ENCODE measurements at places on chromosomes 4 and X. TPM values are rescaled to one million over a fixed set of nuclear protein-coding genes. Genes with fewer than 3 reads are reported as not detected.

NONO gene
- total RNA-seq: 438 TPM

PCDH11X gene
- total RNA-seq: not detected

MTNR1A gene
- total RNA-seq: not detected

NIPAL1 gene
- 0.97 TPM for total RNA-seq

ZDHHC15 gene
- total RNA-seq: 0.11 TPM

TMEM187 gene
- total RNA-seq: 9.7 TPM

DNA sequence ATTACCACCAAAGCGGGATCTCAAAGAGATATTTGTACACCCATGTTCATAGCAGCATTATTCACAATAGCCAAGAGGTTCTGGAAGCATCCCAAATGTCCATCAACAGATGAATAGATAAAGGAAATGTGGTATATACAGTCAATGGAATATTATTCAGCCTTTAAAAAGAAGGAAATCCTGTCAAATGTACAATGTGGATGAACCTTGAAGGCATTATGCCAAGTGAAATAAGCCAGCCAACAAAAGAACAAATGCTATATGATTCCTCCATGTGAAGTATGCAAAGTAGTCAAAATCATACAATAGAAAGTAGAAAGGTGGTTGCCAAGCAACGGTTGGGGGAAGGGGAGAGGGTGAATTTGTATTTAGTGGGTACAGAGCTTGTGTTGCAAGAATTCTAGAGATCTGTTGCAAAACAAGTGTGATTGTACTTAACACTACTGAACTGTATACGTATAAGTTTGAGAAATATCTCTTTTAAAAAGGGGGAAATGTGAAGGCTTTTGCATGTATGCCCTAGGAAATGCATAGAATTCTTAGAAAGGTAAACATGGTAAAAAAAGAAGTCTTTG, 5.0 kb upstream of the ZRSR2 start:
- DNase-seq: no peak

DNA sequence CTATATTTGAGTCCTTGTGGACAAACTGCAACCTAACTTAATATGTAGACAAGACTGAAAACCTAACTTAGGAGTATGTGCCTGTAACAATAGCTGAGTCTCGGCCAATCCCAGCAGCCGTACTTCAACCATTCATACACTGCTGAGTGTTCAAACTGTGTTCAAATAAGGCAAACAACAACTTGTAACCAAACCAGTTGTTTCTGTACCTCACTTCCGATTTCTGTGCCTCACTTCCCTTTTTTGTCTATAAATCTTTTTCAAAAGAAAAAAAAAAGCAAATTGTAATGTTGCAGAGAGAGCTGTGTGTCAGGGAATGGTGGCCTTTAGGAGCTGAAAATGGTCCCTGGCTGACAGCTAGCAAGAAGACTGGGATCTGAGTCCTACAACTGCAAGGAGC, 46.0 kb downstream of the GEMIN8 start:
- no peak for DNase-seq

GRCh38 chrX:135000516-135000915, 9.7 kb downstream of the SMIM10 start:
- no peak for DNase-seq

DNA sequence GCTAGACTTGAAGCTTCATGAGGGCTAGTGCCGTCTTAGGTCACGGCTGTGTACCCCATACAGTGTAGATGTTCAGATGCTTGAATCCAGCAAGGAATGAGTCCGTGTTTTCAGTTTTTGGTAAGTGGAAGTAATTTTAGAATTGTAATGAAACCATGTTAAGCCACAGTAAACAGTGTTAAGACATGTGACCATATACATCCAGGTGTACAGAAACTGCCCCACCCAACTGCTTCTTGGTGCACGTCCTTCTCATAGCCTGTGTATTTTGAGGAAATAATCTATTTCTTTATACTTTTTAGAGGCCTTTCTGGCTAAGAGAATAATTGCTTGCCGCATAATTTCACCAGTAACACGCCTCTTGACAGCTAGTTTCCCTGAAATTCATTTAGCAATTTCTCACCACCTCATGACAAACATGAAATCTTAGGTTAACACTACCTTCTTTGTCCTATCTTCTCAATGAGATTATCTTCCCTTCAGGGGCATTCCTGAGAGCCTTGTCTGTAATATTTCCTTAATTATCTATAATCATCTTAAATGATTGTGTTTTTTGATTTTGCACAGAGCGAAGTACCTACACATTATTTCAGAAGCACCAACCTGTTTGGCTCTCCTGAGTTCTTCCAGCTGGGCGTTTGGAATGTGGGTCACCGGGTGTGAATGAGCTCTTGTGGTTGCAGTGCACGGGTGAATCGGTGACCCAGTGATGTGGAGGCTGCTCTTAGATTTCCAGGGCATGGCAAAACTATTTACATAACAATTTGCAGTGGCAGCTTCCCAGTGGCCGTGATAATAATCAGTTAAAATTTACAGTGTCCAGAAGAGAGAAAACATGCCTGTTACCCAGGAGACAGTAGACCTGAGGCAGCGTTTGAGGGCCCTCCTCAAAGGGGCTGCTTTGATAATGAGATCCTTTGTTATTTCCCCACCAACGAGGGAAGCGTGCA, 50.2 kb upstream of the TADA2B start:
- no peak for DNase-seq

GRCh38 chr4:52376132-52376704, 282.9 kb downstream of the USP46 start:
- DNase-seq: no peak

GRCh38 chrX:65781845-65782244, 114.4 kb downstream of the MSN start:
- no peak for DNase-seq

DNA sequence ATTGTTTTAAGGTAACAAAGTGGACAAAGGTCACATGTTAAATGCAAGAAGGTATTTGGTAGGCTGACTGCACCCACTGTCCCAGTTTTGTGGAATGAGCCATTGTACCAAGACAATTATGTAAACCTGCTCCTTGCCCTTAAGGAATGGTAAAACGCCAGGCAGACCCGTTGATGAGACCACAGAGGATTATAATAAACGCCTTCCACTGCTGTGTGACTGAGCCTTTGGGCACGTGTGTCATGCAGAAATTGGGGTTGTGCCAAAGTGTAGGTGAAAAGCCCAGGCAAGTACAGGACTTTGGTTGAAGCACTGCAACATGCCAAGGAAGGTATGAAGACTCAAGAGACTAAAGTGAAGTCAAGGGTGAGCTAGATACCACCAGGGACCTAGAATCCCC, 59.7 kb downstream of the LRRC66 start:
- DNase-seq: no peak

DNA sequence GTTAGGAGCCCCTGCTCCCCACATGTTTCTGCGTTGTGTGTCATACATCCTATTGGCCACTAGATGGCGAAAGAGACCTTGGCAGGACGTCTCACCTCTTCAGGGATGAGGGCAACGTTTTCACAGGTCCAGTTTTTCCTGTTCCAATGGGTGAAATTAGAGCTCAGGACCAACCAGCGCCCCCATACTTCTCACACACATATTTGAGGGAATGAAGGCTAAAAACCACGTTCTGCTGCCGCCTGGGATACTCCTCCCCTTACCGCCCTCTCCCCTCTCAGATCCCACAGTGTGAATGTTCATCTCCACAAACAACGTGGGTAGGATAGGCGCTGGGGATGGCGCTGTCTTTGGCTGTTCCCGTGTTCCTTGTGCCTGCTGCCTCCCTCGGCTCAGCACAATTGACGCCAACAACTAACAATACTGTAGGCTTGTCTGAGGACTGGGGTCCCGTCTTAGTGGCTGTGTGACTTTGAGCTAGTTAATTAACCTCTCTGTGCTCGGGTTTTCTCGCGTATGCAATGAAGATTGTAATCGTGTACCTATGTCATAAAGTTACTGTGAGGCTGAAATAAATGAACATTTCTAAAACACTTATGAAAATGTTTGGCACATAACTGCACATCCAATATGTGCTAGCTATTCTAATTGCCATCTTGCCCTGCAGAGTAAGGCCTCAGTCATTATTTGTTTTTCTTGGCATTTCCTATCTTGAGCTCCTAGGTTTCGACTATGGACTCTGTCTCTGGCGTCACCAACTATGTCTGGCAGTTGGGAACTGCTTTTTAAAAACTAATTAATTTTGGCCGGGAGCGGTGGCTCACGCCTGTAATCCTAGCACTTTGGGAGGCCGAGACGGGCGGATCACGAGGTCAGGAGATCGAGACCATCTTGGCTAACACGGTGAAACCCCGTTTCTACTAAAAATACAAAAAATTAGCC, 181.3 kb upstream of the STK26 start:
- DNase-seq: peak; percentile 32

GRCh38 chrX:48521353-48522243, at the start of gene EBP:
Gene EBP (plus strand): TSS chrX:48521808. CDS start chrX:48523772, 1,964 bp downstream.
- peak; percentile 92 for DNase-seq

DNA sequence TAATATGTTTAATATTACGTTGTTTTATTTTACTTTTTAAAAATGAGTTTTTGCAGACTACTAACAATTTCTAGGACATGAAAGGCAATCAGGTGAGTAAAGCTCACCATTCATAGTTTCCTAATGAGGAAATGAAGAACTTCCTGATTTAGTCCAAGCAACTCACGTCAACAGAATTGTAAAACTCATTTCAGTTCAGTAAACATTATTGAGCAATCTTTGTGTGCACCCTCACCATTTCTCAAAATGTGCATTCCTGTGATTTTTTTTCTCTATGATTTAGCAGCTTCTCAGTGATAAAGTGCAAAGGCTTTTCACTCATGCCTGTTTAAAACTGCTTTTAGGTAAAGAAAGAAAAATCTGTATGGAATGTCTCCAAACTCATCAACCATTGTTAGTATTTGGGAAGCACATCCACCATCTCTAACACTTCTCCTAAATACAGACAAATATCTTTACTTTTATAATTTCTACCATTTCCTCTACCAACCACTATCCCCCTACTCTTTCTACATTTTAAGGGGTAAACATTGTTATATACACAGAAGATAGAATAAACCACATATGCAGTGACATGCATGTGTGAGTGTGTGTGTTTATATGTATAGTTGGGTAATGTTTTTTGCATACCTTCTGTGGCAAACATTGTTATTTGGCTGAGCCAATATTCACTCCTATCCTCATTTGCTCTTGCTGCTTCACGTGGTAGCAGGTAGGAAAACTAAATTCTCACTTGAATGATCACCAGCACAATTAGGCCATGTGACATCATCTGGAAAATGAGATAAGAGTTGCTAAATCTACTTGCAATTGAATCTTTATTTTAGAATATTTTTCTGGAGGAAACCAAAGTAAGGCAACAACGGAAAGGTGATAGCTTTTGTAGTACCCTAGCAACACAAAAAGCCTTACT, 54.7 kb upstream of the PRDM8 start:
- DNase-seq: no peak

DNA sequence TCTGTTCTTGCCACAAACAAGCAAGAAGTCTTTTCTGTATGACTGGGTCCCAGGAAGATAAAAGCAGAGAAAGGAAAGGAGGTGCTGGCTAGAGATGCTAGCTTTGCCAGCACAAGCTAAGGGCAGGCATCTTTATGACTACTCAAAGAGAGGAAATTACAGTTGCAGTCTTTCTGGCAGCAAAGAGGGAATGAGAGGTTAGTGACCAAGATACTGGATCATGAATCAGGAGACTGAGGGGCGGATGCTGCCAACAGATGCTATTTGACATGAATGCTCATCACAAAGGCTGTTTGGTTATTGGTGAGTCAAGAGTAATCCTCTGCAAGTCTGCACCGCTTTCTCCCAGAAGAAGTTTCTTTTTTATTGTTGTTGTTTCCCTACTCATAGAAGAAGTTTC, 5.5 kb upstream of the XIAP start:
- no peak for DNase-seq

DNA sequence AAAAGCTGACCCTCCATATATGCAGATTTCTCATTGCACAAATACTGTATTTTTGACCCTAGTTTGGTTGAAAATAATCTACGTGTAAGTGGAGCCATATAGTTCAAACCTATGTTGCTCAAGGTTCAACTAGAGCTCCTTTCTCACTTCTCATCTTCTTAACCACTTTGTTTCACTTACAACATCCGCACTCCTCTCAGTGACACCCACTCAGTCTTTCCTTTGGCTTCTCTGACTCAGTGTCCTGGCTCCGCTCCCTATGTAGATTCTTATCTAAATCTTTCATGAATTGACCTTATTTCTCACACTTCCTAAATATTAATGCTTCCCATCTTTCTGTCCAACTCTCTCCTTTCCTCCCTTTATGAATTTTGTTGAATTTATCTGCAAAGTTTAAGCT, 32.9 kb upstream of the DKK2 start:
- no peak for DNase-seq

All from activated naive CD8-positive, alpha-beta T cell treated with anti-CD3 and anti-CD28 coated beads, Interleukin-2, amount 10 ng/mL, durations not matched to agents 7 days and 5 days (primary cell).